ENCODE measurements at places on chromosomes 6 and 20.
A peak's percentile ranks its signal among the peaks of the same experiment; 100 is the strongest.

GRCh38 chr20:59455402-59456341 is 148.7 kb upstream of the PHACTR3 start:
- no peak for DNase-seq

DNA sequence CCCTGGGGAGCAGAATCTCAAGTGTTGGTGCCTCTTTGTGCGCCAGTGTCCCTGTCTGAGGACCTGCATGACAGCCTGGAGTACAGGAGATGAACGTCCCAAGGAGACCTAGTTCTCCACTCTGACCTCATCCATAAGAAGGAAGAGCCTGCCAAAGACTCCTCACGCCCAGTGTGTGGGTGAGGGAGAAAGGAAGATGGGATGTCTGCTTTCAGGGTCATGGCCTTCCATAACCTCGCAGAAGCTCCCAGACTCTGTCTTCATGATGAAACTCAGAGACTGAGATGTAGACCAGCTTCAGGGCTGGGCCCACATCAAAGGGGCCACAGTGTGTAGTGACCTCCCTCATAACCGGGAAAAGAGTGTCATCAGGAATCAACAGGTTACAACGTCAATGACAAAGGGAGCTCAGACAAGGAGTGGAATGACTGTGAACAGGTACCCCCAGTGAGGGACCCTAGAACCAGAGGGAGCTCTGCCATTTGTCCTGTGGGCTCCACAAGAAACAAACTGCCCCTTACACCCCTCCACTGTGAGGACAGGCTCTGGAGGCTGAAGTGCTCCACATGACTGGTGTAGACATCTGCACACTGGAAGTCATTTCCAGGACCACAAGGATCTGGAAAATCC is 8.1 kb downstream of the HLA-DQB1 start:
- no peak for DNase-seq

GRCh38 chr20:54174457-54175175 is 830 bp upstream of the CYP24A1 start:
- DNase-seq = no peak

GRCh38 chr6:3997177-3997770 is 81.7 kb downstream of the FAM217A start:
- no peak for DNase-seq

DNA sequence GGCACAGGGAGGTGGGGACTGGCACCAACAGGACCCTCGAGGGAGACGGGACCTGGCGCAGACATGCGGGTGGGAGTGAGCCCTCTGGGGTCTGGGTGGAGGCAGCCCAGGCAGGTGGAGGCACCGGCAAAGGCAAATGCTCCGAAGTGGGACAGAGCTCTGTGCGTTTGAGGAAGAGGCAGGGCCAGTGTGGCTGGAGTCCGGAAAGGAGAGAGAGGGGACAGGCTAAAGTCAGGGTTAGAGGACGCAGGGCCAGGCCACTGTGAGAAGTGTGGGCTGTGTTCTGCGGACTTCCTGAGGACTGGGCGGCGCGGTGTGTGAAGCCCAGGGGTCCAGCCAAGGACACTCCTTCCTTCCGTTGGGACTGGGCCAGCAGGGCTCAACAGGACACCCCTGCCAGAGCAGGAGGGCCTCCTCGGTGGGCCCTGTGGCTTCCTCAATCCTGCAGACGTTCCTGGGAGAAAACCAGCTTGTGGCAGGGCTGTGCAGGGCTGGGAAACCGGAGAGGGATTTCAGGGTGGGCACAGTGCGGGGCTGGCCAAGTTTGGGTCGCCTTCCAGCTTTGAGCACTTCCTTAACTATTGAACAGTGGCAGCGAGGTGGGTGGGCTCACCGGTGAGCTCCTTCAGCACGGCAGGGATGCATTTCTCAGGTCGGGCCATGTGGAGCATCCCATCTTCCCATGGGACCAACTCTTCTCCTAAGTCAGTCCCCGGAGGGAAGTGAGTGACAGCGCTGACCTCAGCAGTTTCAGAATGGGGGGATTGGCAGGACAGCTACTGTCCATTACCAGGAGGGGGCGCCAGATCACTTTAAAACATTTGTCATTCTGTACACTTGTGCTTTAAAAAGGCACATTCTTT is 22.5 kb downstream of the MOCS3 start:
- DNase-seq = peak; percentile 32

DNA sequence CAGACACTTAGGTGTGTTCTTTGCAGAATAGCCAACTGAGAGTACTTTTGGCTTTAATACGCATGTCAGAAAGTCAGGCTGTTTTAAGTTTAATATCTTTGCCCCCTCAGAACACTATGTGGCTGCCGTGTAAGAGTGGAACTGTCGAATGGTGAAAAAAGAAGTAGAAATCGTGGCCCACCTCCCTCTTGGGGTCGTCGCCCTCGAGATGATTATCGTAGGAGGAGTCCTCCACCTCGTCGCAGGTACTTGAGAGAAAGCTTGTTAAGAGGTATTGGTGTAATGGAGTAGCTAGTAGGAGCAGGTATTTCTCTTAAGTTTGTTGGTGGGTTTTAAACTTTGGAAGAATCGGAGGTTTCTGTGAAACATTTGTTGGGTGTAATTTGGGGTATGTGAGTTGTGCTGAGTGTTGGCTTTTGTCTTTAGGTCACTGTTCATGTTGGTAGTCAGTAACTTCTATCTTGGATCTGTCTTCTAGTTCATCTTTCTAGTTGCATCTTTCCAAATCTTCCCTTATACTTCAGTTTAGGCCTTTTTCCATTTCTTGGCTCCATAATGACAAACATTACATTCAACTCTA is 4.7 kb downstream of the SRSF3 start:
- DNase-seq = no peak

DNA sequence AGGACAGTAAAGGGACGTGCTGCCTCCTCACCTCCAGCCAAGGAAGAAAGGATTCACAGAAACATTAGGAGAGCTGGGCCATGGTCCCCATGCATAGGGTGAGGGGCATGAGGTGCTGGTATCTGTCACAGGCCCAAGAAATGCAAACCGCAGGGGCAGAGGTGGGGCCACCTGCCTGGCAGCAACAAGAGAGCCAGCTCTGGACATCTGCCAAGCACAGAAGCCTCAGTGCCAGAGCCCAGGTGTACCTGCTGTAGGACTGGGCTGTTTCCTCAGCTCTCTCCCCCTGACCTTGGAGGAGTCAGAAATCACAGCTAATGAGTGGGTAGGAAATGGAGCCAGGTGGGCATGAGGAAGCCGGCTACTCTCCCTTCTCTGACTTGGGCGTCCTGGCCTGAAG is 45.3 kb downstream of the SLC2A12 start:
- DNase-seq = no peak

- DNase-seq = no peak
These were observed 53.1 kb upstream of the FAM83D start for GRCh38 chr20:38873050-38873581.

GRCh38 chr6:125918230-125918629 is 38.3 kb upstream of the HINT3 start:
- DNase-seq = no peak

DNA sequence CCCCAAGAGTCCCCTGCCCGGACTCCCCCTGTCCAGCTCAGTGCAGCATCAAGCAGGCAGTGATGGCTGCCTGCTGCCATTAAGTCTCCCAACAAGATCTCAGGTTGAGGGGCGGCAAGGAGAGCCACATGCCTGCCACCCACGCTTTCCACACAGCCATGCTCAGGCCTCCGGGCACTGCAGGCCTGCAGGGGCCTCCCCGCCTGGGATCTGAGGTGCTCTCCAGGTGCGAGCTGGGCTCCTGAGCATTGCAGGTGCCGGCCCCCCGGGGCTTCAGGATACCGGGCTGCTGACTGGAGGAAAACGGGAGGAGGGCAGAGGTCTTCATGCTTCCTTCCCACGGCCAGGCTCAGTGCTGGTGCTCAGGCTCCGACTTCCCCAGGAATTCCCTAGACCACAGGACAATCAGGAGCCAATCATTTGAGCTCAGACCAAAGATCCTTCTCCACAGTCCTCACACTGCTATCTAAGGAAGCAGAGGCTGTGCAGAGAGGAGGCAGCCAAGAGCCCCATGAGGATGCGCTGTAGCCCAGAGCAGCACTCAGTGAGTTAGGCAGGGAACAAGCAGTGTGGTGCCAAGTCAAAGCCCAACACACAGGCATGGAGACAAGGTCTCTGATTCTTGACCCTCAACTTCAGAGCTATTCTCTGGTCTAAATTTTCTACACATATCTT is 52.7 kb downstream of the PYGB start:
- no peak for DNase-seq

DNA sequence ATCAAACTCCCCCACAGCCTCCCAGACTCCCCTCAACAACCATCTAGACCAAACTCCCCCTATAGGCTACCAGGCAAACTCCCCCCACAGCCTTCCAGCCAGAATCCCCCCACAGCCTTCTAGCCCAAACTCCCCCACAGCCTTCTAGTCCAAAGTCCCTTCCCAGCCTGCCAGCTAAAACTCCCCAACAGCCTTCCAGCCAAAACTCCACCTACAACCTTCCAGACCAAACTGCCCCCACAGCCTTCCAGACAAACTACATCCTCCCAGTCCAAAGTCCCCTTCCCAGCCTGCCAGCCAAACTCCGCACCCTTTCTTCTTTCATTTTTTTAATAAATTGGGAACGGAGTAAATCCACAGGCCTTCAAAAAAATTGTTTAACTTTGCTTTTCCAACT is 37.4 kb upstream of the SYNDIG1 start:
- no peak for DNase-seq

DNA sequence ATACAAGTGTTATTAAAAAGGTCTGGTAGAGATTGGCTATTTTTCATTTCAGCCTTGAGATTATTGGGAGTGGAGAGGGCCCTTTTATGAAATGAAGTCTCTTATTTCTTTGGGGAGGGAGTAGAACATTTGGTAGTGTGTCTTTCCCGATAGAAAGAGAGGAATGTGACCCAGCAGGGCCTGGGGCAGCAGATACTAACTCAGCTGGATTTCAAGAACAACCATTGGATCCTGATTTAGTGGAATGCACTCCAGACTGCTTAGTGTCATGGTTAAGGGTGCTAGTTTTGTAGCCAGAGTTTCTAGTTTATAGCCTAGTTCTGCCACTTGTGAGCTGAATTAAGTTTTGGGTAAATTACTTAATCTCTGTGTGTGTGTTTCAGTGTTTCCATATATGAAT is 18.4 kb upstream of the FLRT3 start:
- no peak for DNase-seq

GRCh38 chr20:50837532-50838321 is 42.9 kb downstream of the BCAS4 start:
- DNase-seq = no peak

DNA sequence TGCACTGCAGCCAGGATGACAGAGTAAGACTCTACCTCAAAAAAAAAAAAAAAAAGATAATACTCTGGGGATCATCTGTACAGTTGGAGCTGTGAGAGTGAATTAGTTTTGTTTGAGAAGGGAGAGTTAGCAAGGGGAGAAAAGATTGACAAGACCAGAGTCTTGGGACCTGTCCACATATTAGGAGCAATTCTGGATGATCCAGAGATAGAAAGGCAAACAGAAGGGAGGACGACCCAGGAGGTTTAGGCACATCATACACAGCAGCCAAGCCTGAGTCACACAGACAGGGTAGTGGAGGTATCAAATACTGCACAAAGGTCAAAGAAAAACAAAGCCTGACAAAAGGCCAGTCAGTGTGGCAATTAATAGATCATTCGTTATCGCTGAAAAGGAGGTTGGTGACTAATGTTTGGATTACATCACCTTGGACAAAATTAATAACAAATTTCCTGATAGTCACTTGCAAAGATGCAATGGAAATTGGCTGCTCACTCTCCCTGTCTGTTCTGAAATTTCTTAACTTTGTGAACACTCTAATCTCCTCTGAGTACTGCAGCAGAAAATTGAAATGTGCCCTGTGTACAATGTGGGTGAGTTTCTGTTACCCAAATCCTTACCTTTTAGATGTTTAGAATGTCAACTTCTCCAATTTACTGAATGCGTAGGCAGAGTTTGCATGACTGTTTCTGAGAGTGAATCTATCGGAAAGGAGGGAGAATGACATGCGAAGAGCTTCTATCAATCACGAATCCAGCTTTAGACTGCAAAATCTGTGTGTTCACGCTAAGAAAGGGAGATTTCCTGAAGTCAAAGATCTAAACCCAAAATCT is 105.4 kb downstream of the TSHZ2 start:
- DNase-seq = no peak

DNA sequence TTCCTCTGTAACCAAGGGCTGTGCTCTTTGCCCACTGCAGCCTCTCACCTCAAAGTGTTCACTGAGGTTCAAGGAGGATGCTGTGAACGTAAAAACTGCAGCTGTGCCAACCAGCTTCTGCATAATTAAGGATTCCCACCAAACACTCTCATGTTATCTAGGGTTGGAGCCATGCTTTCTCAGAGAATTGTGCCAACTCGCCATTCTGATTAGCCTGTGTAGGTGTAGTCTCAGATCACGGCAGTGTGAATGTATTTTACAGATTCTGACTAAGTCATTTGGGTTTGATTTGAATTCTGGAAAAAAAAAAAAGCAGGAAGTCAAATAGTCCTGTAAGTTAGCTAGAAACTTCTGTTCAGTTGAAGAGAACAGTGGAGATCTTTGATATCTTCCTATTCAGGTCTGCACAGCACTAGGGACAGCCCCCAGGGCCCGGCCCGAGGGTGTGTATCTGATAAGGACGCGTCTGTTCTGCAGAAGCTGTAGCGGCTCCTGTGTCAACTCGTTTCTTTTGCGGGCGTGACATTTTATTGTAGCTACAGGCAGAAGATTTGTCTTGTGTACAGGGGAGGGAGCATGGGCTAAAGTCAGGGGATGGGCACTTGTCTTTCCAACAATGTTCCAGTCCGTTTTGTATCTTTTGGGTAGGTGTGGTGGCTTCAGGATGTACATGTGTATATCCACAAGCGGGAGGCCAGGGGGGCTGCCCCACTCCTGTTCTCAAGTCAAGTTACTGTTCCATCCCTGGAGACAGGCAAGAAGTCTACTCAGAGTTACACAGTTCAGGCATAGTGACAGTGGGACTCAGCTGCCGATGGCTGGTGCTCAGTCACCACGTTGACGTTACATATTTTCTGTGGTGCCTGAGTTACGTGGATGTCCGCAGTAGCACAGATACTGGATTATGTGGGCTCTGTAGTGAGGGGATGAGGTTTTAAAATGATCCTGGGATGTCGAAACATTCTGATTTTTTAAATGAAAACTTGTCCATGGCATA is 12.4 kb downstream of the IRF4 start:
- DNase-seq = no peak

GRCh38 chr20:5195655-5196054 is 68.8 kb downstream of the CDS2 start:
- DNase-seq = no peak

DNA sequence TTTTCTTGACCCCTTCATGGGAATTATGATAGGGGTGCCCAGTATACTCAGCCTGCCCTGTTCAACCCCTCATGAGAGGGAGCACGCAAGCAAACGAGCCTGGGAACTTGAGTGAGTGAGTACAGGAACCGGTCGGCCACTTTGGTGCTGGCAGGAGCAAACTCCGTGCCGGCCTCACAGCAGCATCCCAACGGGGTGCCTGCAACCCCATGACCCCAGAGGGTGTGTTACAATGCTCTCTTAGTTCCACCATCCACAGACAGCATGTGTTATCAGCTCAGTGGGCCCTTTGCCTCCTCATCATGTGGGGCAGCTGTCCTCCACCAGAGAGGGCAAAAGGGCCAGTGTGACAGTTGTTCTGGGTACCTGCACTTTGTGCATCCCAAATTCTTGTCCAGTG is 289.8 kb downstream of the FRK start:
- DNase-seq = no peak

- DNase-seq = no peak
These were observed 111.8 kb downstream of the HAO1 start for GRCh38 chr20:7828437-7828836.
